ENCODE measurements at places on chromosomes 4 and X.
A peak's percentile ranks its signal among the peaks of the same experiment; 100 is the strongest.

GRCh38 chr4:109319156-109319555 is 16.7 kb upstream of the COL25A1 start:
- no peak for DNase-seq

DNA sequence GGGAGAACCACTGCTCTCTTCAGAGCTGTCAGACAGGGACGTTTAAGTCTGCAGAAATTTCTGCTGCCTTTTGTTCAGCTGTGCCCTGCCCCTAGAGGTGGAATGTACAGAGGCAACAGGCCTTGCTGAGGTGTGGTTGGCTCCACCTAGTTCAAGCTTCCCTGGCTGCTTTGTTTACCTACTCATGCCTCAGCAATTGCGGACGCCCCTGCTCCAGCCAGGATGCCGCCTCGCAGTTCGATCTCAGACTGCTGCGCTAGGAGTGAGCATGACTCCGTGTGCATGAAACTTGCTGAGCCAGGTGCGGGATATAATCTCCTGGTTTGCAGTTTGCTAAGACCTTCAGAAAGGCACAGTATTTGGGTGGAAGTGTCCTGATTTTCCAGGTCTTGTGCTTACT is 70.9 kb downstream of the MAGEB5 start:
- DNase-seq = no peak

GRCh38 chr4:84503495-84504437 is 4.7 kb upstream of the NKX6-1 start:
- DNase-seq = no peak

DNA sequence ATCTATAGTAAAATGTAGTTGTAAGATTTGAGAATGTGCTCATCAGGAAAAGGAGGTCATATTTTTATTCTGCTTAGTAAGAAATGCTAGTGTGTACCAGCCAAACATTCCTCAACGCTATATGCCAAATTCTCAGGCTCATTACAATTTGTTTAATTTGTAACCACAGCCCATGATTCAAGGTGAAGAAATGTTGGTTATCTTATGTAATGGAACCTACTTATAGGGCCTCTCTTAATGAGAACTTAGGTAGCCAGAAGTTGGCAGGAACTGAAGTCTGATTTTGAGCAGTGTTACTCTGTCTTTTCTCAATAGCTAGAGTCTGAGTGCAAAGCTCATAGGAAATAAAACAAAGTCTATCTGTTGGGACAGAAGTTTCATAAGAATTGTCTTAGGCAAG is 595.0 kb downstream of the GLUD2 start:
- no peak for DNase-seq

DNA sequence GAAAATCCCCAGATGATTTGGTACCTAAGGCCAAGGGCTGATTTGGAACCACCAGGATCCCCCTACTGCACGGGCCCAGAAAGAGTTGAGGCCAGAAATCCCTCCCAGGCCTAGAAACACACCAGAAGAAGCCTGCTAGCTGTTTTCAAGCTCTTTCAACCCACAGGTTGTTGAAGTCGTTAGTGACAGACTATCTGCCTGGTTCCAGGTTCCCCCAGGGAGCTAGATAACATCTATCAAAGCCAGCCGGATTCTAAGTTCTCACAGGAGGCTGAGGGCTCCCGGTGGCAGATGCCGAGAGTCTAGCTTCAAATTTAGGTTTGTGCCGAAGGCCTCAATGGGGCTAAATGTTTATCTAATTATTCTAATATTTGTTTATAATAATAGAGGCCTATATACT is 132.0 kb upstream of the ATP6AP2 start:
- DNase-seq = no peak

GRCh38 chr4:4338210-4339001 is 48.4 kb downstream of the ZBTB49 start:
- no peak for DNase-seq

GRCh38 chr4:159413306-159413943 is 310.5 kb downstream of the RAPGEF2 start:
- no peak for DNase-seq

GRCh38 chr4:118850488-118851173 is 14.7 kb upstream of the SEC24D start:
- DNase-seq = no peak

DNA sequence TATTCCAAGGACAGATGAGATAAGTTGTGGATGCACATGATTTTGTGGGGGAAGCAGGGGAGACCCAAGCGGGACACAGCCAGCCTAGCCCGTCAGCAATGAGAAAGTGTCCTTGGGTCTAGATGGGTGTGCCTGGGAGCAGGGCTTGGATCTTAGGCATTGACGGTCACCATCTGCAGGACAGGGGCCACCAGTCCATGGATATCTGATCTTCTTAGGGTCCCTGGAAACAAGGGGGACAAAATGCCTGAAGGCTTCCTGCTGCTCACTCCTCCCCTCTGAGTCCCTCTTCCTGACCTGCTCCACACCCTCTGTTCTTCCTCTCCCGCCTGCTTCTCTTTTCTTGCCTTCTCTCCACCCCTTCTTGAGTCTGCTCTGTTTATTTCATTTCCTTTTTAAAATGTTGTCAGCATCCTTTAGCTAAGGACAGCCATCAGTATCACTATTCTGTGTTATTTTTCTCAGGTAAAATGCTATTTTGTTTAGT is 298.4 kb downstream of the RAPGEF2 start:
- DNase-seq = no peak

DNA sequence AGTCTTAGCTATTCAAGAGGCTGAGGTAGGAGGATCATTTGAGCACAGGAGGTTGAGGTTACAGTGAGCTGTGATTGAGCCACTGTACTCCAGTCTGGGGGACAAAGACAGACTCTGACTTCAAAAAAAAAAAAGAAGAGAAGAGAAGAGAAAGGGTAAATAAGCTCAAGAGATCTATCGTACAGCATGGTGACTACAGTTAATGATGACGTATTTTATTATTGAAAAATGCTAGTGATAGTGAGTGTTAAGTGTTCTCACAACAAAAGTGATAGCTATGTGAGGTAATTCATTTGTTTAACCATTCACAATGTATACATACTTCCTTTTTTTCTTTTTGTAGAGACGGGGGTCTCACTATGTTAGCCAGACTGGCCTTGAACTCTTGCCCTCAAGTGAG is 121.5 kb upstream of the RPL34 start:
- no peak for DNase-seq

DNA sequence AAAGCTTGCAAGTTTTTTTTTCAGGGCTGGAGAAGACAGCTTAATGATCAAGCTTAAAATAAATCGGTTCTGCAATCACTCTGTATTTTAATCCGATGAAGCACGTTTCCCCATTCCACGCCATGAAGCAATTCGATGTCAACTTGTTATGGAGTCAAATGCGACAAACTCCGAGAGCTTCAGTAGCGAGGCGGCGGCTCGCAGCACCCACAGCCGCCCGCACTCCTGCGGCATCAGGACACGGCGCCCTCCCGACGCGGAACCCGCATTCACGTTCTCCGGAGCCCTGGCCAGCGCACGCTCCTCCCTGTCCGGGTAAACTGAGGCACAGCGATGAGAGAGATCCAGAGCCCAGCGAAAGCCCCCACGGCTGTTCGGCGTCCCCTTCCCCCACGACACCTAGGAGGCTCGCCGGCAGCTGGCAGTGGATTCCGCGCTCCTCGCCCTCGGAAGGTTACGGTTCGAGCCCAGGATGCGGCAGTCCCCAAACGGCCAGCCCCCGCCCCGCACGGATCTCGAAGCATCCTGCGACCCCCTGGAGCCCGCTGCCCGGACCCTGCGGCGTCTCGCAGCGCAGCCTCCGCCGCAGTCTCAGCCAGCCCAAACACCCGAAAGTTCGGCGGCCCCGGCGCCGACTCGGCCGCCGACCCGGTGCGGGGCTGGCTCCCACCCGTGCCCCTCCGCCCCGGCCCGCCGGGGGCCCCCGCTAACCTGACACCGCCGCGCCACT is 507 bp downstream of the MFAP3L start:
- DNase-seq = peak; percentile 32

GRCh38 chr4:81698538-81699296 is 227.0 kb upstream of the RASGEF1B start:
- no peak for DNase-seq

GRCh38 chr4:118398226-118399090 is 45.7 kb upstream of the PRSS12 start:
- DNase-seq = no peak

GRCh38 chr4:106707776-106708463 is 328.2 kb downstream of the DKK2 start:
- no peak for DNase-seq

DNA sequence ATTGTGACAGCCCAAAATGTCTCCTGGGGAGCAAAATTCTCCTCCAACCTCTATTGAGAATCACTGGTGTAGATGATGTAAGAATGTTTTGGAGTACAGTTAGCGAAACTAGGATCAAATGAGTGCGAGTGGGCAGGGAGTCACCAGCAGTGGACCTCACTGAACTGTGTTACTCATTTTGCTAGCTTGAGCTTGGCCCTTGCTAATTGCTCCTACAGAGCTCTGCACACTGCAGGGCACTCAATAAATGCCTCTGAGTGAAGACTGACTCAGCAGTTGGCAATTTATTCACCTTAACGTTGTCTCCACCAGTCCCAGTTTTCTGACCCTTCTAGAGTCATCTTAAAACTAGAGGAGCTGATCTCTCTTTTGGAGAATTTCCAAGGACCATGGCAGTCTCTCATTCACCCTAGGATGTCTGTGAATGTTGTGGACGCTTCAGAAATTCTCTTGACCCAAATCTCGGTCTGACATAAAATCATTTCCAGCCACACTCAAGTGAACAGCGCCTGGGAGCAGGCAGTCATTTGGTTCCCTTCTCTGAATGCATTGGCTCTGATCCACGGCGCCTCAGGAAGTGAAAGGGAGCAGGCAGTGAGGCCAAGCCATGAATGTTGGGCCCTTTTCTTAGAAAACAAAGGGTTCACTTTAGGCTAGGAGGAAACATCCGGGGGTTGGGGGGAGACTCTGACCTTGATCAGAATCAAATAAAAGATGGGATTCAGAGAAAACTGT is 148.1 kb downstream of the NWD2 start:
- peak; percentile 71 for DNase-seq

GRCh38 chr4:118883861-118884260 is 4.8 kb upstream of the SYNPO2 start:
- no peak for DNase-seq

GRCh38 chr4:23202712-23203247 is 510.0 kb downstream of the GBA3 start:
- no peak for DNase-seq

DNA sequence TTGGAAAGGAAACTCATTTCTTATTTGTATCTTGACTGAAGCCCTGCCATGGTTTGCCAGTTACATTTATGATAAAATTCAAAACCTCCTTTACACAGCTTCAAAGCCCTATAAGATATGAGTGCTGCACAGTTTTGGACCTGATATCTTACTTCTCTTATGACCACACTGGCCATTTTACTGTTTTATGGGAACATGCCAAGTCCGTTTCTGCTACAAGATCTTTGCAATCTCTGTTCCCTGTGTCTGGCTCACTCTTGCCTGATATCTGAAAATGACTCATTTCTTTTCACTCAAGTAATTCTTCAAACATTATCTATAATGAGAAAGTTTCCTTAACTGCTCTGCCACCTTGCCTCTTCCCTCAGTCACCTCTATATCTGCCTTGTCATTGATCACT is 247.3 kb downstream of the SPOCK3 start:
- no peak for DNase-seq

DNA sequence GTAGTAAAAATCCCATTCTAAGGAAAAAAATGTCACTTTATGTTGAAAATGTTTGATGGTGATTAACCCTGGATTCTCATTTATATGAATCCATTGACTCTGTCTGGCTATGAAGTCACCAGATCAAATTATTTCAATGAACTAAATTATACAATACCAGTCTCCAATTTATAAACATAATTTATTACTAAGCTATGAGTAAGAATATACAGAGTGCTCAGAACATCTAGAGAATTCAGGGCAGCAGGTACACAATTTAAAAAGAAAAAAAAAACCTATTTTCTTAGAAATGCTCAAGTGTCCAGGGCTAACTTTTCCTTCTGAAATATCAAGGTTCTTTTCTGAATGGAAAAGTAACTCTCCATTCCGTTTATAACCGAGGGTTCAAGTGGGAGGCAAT is 48.6 kb downstream of the VEGFC start:
- no peak for DNase-seq

- no peak for DNase-seq
Observed at GRCh38 chr4:8709050-8709728, 116.6 kb downstream of the CPZ start.

GRCh38 chr4:132710971-132711370 is 438.1 kb upstream of the PCDH10 start:
- DNase-seq = no peak

DNA sequence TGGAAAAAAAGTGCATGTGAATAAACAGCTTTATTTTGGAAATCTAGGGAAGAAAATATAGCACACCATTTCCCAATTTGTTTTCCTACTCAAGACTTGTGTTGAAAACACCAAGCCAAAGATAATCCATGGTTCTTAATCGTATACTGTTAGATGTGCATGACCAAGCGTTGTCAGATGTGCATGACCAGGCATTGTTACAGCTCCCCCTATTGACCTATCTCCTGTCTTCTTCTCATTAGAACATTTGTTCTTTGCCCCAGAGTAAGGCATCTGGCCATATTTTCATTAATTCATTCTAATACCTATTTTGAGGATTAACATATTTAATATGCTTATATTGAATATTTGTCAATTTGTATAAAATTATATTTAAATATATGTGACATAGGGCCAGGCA is 14.4 kb upstream of the VCX start:
- DNase-seq = no peak

DNA sequence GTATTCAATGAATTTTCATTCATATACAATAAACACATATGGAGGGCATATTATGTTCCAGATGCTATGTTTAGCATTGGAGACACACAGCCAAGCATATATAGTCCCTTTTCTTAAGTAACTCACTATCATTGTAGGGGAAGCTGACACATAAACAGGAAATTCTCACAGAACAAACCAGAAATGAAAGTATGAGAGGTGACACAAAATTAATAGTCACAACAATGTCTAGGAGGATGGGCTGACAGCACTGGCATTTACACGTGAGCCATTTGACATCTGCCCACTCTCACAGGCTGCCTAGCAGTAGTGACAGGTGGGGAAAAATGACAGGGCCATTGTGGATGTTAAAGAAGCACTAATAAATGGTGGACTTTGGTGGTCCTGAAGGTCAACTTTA is 2.6 kb upstream of the CNOT6L start:
- no peak for DNase-seq

- DNase-seq = no peak
Observed at GRCh38 chr4:163217505-163217904, 50.8 kb upstream of the NAF1 start.

- no peak for DNase-seq
Observed at GRCh38 chr4:85419103-85419502, 55.8 kb upstream of the ARHGAP24 start.

GRCh38 chrX:9390693-9391368 is 74.0 kb upstream of the TBL1X start:
- no peak for DNase-seq

GRCh38 chr4:16111533-16111932 is 27.7 kb upstream of the PROM1 start:
- no peak for DNase-seq
